ENCODE measurements at places on chromosomes 5 and 9. TPM values are rescaled to one million over a fixed set of nuclear protein-coding genes. Genes with fewer than 3 reads are reported as not detected.

SHOC1 gene
- not detected for total RNA-seq

SLC4A9 gene
- total RNA-seq: 0.44 TPM

MOB3B gene
- total RNA-seq: 2.1 TPM

PCDHA5 gene
- not detected for total RNA-seq

GRCh38 chr5:156836846-156837245 lies 13.2 kb upstream of the PPP1R2B start:
- no peak for DNase-seq

GRCh38 chr5:116404792-116405191 lies 169.8 kb downstream of the SEMA6A start:
- DNase-seq: no peak

DNA sequence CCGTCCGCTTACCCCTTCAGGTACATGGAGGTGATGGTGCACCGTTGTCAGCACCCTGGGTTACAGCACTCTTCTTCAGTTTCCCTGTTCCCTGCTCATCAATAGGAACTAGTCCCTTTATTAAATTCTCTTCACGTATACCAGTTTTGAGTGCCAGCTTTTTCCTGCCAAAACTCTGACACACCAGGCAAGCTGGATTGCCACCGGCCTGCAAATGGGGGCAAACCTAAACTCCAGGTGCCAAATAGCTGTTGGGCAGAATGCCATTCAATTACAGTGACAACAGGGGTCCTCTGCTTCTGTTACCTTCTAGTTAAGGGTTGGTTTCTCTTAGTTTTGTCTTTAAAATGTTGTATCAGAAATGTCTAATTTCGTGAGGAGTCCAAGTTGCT lies 400.4 kb downstream of the OSTF1 start:
- no peak for DNase-seq
